ENCODE measurements at places on chromosomes 11 and 22.

- no peak for DNase-seq
Observed at GRCh38 chr11:41872870-41873269, 413.4 kb upstream of the LRRC4C start.

DNA sequence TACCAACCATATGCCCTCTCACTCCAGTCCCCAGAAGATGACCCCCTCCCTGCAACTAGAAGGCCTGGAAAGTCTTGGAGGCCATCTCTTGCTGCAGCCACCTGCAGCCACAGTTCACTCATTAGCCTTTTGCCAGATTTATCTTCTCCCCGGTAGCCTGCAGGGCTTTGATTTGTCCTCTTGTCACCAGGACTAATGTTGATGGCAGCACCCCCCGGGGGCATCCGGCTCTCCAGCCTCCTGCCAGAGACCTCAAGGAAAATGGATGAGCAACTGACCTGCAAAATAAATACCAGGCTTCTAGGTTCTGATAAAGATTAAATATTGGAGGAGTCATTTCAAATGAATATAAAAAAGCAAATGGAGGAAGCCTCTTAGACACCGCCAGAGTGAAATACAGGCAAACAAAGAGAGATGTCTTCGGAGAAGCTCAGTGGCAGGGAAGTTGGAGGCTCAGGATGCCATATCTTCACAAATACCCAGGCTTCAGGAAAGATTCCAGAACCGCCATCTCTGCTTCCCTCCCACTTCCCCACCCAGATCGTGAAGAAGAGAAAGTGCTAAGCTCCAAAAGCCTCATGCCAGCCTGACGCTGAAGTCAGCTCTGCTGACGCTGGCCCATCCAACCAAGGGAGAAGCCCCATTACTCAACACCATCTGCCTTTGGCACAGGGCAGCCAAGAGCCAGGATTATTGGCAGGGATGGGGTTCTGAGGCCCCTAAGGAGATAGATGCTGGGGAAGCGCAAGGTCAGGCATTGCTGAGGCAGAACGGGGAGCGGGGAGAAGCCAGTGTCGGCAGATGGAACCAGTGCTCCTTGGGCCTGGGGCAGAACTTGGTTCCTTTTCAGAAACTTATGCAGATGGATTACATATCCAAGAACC is 362.7 kb downstream of the CADM1 start:
- no peak for DNase-seq

GRCh38 chr22:28222052-28222451 is 303.0 kb upstream of the PITPNB start:
- DNase-seq: no peak

- no peak for DNase-seq
Observed at GRCh38 chr11:72552399-72552910, 118.1 kb upstream of the CLPB start.

GRCh38 chr11:64400667-64401066 is 41.7 kb downstream of the RPS6KA4 start:
- no peak for DNase-seq

GRCh38 chr11:71425860-71426259 is 22.3 kb downstream of the DHCR7 start:
- DNase-seq: no peak

DNA sequence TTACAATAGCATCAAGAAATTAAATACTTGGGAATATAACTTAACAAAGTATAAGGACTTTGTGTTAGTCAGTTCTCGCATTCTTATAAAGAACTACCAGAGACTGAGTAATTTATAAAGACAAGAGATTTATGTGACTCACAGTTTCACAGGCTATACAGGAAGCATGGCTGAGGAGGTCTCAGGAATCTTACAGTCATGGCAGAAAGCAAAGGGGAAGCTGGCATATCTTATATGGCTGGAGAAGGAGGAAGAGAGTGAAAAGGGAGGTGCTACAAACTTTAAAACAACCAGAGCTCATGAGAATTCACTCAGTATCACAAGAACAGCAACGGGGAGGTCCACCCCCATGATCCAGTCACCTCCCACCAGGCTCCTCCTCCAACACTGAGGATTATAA is 32.0 kb upstream of the CCDC134 start:
- DNase-seq: no peak

DNA sequence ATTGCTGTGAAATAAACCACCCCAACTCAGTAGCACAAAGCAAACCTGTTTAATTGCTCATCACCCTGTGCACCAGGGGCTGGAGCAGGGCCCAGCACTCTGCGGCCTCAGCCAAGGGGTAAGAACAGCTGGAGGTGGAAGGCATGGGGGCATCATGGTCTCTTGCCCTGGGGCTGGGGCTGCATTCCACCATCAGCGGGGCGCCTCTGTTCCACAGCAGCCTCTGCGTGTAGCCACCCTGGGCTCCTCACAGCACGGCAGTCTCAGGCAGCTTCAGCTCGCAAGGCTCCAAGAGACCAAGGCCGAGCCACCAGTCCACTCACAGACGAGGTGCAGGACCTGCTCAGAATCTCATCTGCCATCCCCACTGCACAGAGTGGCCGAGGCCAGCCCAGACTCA is 630.7 kb downstream of the TBC1D22A start:
- no peak for DNase-seq

DNA sequence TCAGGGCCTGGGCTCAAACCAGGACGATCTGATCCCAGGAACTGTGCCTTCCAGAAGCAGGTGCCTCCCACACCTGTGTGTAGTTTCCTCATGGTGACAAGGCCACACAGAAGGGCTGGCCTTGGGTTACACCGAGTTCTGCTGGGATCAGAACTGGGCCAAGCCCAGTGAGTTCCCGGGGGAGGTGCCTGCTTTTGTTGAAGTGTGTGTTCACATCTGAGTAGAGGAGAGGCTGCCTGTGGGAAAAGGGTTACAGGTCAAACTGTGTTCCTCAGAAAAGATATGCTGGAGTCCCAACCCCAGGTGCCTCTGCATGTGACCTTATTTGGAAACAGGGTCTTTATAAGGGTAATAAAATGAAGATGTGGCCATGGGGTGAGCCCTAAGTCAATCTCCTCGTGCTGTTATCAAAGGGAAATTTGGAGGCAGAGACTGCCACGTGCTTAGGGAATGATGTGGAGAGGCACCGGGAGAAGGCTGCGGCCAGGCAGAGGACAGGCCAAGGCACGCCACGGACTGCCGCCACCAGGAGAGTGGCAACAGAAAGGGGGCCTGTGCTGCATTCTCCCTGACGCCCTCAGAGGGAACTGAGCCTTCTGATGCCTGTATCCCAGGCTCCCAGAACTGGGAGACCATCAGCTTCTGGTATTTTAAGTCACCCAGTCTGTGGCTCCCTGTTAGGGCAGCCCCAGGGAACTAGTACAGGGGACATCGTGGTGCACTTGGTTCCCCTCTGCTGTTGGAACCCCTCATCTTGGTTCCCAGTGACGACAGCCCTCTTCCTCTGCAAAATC is 158.8 kb downstream of the CACNA1I start:
- DNase-seq: no peak
